AG09319 (cell line): ENCODE measurements at places on chromosomes 16 and 17.

DNA sequence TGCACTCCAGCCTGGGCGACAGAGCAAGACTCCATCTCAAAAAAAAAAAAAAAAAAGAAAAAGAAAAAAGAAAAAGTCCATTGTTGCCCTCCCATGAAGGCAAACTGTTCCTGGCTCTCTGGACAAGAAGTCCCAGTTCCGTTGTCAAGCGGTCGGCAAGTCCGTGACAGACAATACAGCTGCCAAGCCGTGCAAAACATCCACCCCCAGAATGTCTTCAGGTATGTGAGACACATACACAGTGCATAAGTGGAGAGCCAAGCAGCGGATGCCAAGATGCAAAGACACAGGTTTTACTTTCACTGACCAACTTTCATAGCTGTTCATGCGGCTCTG lies 33.6 kb upstream of the APPBP2 start:
- no peak for DNase-seq

- no peak for DNase-seq
Measured at GRCh38 chr17:35372846-35373533, 431 bp downstream of the SLFN11 start.

DNA sequence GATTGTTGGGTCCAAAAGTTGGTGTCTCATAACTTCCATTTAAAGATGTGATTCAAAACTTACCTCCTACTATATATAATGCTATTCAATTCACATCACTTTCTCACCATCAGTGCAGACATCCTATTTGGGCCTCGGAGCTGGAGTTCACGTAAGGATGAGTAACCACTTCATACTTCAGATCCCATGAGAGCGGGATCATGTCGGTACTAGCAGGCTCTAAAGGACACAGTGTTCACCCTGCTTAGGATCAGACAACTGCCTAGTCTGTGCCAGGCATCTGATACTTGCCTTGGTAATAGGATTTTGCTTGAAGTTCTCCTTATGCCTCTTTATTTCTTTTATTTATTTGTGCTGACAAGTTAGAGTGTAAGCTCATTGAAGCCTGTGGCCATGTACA lies 39.5 kb downstream of the RBFOX1 start:
- DNase-seq = no peak

- no peak for DNase-seq
Measured at GRCh38 chr17:55198690-55199370, 65.9 kb upstream of the HLF start.

GRCh38 chr16:24681793-24682192 lies 47.7 kb upstream of the TNRC6A start:
- no peak for DNase-seq

GRCh38 chr17:42845556-42845917 lies 1.2 kb downstream of the AOC2 start:
- no peak for DNase-seq

GRCh38 chr16:47881574-47881973 lies 274.2 kb downstream of the ABCC12 start:
- no peak for DNase-seq

- no peak for DNase-seq
Measured at GRCh38 chr17:8865811-8866210, 1.7 kb downstream of the PIK3R6 start.

- DNase-seq = no peak
Measured at GRCh38 chr17:30389756-30390300, 11.1 kb downstream of the CPD start.

DNA sequence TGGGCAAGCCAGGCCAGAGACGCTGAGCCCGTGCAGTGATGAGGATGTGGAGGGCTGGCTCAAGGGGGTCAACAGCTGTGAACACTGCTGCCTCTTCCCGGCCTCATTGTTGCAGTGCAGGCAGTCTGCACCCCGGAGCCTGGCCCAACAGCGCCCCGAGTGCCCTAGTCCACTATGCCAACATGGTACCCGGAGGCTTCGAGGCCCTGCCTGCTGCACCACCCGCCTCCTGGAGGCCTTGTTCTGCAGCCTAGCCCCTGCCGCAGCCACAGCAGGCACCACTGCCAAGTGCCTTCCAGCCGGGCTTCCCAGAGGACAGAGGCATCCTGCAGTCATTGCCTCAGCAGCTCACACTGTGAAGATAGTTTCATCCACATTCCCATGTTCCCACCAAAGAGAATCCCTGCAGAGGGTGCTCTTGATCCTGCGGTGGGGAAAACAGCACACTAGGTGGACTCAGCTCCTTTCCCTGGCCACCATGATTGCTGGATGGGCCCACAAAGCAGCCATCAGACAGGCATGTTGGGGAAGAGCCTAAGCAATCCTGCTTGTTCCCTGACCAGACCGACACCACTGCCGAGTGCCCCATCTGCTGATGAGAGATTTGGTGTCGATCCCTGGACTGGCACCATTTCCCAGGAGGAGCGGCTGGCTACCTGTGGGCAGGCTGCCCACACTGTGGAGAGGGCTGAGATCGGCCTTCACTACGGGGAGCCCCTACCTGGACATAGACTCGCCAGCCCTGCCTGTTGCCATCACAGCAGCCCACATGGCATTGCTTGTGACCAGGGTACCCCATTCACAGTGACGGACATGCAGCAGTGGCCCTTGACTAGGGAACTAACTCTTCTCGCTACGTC lies 44.9 kb downstream of the USP22 start:
- no peak for DNase-seq

GRCh38 chr17:67863624-67864247 lies 38.4 kb downstream of the BPTF start:
- DNase-seq = no peak

DNA sequence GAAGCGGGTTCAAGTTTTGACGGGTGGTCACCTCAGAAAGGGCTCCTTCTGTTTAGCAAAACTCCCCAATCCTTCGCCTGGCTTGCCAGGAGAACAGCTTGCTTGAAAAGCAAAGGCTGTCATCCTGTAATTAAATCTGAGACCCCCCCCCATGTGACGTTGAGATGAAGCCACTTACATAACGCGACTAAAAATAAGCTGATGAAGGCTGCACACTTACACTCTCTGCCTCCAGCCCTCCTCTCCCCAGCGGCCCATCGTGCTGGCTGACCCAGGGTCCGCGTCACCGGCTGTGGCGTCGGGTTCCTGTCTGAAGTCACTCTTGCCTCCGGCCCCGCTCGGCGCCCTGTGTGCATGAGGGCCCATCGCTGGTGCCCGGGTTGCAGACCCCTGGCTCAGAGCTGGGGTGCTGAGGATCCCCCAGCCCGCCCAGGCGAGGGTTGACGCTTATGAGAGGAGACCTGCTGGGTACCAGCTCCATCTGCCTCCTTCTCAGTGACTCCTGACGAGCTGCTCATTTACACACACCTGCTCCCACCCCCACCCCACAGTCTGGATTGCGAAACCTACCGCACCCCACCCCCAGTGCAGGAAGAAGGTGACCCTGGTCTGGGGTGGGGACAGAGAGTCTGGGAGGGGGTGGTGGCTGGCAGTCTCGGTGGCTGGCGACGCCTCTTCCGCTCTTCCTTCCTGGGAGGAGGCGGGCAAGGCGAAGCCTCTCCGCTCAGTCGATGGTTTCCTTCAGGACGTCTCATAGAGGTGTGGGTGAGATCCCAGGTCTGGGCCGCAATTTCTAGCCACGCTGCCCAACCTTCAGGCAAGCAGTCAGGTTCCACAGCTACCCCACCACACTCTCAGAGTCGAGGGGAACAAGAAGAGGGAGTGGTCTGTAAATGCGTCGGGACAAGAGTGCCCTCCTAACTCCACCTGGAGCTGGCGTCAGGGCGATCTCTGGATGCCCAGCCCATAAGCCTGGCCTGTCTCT lies 3.1 kb upstream of the BAIAP2 start:
- DNase-seq = no peak

GRCh38 chr16:62363501-62363900 lies 327.3 kb upstream of the CDH8 start:
- DNase-seq = no peak

- no peak for DNase-seq
Measured at GRCh38 chr16:17194190-17194780, 276.5 kb downstream of the XYLT1 start.

DNA sequence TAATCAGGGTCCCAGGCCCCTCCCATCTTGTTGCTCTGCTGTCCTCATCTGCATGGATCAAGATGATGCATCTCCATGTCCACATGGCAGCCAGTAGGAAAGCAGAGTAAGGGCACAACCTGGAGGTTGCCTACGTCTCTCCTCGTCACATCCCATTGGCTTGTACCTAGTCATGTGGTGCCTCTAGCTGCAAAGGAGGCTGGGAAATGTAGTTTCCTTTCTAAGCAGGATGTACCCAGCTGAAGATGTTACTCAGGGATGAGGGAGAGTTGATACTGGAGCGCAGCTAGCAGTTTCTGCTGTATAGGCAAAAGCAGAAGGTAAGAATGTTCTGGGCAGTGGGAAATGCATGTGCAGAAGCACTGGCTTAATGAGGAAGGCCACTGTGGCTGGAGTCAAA lies 20.8 kb downstream of the ABCC1 start:
- DNase-seq = no peak

DNA sequence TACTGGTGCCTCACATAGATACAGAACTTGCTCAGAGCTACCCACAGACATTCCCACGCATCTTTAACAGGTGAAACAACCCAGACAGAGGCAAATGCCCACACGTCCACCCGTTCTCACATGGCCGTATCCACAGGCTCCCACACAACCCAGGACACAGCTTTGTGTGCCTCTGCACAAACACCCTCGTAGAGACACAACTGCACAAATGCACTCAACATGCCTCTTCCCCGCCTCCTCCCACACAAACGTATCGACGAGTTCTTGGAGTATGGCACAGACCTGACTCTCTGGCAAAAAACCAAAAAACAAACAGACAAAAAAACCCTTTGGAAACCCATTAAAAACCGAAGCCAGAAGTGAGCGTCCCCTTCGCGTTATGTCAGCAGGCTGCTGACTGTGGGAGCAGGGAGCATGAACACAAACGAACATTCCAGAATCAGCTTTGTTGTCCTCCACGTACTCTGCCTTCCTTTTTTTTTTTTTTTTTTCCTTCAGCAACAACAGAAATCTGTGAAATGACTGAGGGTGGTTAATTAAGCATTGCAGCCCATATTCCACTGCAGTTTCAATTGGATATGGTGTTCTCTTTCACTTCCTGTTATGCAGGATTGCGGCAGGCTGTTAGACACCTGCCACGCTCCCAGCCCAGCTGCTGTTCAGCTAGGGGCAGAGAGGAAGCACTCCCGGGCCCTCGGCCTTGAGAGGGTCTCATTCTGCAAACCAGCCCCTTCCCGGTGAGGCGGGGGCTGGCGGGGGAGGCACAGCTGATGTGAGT lies 313.7 kb downstream of the MAF start:
- DNase-seq = no peak

DNA sequence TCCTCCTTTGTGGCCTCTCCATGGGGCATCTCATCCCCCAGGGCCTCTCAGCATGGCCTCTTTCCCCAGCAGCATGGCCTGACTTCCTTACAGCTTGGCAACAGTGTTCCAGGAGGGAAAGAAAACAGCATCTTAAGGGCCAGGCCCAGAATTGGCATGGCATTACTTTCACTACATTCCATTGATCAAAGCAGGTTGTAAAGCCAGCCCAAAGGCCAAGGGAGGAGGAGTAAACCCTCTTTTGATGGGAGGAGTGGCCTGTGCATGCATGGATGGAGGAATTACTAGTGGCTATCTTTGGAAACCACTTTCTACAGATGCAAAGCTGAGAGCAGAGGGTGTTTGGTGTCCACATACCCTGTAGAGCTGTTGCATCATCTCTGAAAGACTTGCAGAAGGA lies 149.4 kb downstream of the AIPL1 start:
- DNase-seq = no peak

- no peak for DNase-seq
Measured at GRCh38 chr17:39513309-39513708, 52.0 kb downstream of the CDK12 start.

DNA sequence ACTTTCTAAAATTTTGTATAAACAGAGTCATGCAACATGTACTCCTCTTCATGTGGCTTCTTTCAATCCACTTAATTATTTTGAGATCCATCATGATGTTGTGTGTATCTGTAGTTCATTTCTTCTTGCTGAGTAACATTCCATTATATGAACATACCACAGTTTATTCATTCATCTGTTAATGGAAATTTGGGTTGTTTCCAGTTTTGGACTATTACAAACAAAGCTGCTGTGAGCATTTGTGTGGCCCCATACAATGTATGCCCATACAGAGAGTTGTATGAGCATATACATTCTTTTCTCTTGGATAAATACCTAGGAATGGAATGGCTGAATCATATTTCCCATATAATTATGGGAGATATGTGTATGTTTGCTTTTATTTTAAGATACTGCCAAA lies 85.6 kb downstream of the CLEC16A start:
- no peak for DNase-seq

- DNase-seq = no peak
Measured at GRCh38 chr17:22171631-22172030, 479.3 kb downstream of the KCNJ18 start.

DNA sequence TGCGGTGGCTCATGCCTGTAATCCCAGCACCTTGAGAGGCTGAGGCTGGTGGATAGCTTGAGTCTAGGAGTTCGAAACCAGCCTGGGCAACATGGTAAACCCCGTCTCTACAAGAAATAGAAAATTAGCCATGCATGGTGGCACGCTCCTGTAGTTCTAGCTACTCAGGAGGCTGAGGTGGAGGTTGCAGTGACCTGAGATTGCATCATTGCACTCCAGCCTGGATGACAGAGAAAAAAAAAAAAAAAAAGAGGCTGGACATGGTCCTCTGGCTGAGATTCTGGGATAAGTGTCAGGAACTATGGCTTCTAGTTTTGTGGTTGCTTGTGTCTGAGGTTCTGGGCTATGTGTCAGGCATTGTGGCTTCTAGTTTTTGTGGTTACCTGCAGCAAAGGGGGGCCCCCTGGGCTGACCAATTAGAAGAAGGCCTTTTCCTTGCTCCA lies 7.0 kb downstream of the KSR1 start:
- no peak for DNase-seq

- DNase-seq = no peak
Measured at GRCh38 chr16:89602273-89602951, 11.0 kb upstream of the DPEP1 start.

DNA sequence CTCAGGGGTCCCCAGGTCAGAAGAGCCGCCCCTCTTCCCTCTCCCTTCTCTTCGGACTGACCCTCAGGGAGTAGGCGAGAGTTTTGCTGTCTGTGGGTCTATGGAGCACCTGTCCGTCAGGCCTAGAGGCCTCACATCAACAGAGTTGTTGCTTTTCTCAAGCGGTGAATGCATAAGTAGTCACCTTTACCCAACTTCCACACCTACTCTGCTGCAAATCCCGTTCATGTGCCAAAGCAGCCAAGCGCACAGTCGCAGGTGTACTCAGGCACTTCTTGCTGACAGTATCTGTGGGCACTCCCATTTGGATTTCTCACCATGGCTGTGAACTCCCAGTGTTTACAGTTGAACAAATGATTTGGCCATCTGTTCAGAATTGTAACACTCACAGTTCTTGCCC lies 4.0 kb upstream of the FA2H start:
- no peak for DNase-seq

DNA sequence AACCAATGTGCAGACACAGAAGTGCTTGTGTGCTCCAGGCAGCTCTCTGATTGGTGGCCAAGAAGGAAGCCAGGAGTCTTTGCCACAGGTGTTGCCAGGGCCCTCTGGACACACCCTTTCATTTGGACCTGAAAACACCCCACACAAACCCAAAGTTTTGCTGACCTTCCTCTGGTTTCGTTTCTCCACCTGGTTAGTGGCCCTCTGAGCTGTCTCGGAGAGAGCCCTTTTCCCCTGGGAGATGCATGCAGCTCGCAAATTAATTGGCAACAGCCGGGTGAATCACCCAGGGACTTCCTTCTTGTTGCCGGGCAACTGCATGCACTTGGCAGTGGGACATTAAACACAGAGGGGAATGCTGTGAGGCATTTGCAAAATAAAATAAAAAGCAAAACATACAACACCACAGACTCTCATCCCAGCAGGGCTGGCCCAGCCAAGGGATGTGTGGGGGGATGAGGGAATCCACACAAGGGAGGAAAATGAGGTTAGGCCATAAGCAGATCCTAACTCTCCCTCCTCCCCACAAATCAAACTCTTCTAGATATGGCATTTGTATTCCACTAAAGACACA lies 286.6 kb downstream of the SOX9 start:
- DNase-seq = peak; percentile 92
